T-helper 1 cell (primary cell): ENCODE measurements at places on chromosomes 7 and 10.
A peak's percentile ranks its signal among the peaks of the same experiment; 100 is the strongest.

- no peak for DNase-seq
Observed at GRCh38 chr7:135990258-135990657, 13.1 kb upstream of the MTPN start.

- DNase-seq, result no peak
Observed at GRCh38 chr10:34137955-34138354, 677.1 kb downstream of the PARD3 start.

- no peak for DNase-seq
Observed at GRCh38 chr10:77909749-77910375, 16.7 kb downstream of the DLG5 start.

DNA sequence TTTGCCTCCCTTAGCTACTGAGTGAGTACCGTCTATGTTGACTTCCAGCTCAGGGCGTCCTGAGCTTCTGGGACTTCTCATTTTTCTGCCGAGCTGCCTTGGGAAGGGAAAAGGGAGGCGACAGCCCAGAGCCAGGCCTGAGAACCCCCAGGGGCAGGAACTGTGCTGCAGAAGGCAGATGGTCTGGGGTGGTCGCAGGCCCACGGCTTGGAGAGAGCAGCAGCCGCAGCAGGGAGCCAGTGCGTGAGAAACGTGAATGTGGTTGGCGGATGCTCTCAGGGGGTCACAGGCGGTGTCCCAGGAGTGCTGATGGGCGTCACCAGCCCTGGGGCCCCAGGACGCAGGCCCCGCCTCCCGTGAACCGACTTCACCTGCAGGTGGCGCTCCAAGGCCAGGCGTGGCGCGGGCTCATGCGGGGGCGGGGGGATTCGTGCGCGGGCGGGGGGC, 9.2 kb upstream of the PWWP2B start:
- peak; percentile 50 for DNase-seq

DNA sequence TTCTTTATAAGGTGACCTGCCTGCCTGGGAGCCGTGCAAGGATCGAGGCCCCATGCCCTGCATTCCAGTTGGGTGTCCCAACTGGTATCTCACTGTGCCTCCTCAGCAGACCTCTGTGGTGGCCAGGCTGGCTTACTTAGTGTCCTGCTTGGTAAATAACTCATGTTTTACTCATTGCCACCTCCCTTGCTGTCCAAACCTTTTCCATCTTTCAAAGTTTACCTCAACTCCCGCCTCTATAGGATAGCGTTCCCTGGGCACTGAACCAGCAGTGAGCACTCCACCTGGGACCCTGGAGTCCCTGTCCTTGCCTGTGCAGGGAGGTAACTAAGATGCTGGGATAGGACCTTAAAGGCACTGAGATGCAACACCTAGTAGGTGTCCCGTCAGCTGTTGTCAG, 33.6 kb downstream of the SLC18A2 start:
- DNase-seq, result no peak

DNA sequence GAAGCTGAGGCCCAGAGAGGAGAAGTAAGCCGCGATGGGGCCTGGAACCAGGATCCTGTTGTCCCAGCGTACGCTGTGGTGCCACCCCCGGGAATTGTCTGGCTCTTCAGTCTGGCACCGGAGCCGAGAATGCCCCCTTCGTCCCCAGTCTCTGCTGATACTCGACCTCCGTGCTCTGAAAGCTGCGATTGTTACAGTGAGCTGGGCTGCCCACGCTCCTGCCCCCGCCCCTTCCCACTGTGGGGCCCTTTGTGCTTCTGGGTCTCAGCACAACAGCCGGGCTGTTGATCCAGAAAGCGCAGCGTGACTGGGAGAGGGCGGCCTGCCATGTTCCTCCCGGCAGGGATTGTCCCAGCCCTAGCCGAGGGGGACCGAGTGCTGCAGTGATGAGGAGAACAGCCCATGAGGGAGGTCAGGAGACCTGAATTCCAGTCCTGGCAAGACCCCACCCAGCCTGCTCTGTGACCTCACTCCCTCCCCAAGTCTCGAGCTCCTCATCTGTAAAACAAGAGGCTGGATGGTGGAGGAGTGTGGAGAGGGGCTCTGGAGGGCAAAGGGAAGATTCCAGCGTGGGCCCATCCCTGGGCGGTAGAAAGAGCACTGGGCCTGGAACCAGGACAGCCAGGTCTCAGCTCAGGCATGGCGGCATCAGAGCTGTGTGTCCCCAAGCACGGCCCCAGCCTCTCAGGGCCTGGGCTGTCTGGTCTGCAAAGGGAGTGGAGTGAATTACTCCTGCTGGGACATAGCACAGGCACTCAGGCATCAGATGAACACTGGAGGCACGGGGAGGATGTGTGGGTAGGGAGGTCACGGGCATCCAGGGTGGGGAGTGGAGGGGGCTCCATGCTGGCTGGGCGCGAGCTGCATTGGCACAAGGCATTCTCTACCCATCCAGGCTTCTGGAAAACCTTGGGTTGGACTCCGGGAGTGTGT, 43.6 kb downstream of the TSPAN15 start:
- DNase-seq, result no peak

GRCh38 chr10:119221666-119222065, 14.3 kb downstream of the GRK5 start:
- DNase-seq, result no peak

GRCh38 chr7:134703782-134704181, 57.1 kb downstream of the BPGM start:
- no peak for DNase-seq

DNA sequence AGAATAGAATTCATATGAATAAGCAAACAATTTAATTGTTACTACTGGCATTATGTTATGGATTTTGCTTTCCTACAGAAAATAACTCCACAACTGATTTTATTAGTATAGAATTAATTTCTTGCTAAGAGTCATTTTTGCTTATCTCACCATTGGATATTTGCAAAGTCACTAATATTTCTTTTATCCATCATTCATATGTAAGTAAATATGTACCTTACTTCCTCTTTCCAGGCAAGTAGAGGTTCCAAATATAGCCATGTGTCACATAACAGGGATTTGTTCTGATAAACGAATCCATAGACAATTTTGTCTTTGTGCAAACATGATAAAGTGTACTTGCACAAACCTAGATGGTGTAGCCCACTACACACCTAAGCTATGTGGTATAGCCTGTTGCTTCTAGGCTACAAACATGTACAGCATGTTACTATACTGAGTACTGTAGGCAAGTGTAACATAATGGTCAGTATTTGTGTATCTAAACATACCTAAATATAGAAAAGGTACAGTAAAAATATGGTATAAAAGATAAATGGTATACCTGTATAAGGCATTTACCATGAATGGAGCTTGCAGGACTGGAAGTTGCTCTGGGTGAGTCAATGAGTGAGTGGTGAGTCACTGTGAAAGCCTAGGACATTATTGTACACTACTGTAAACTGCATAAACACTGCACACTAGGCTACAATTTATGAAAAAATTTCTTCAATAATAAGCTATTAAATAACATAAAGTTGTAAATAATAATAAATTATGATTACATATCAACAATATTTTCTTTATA, 18.3 kb downstream of the KLLN start:
- DNase-seq, result no peak

DNA sequence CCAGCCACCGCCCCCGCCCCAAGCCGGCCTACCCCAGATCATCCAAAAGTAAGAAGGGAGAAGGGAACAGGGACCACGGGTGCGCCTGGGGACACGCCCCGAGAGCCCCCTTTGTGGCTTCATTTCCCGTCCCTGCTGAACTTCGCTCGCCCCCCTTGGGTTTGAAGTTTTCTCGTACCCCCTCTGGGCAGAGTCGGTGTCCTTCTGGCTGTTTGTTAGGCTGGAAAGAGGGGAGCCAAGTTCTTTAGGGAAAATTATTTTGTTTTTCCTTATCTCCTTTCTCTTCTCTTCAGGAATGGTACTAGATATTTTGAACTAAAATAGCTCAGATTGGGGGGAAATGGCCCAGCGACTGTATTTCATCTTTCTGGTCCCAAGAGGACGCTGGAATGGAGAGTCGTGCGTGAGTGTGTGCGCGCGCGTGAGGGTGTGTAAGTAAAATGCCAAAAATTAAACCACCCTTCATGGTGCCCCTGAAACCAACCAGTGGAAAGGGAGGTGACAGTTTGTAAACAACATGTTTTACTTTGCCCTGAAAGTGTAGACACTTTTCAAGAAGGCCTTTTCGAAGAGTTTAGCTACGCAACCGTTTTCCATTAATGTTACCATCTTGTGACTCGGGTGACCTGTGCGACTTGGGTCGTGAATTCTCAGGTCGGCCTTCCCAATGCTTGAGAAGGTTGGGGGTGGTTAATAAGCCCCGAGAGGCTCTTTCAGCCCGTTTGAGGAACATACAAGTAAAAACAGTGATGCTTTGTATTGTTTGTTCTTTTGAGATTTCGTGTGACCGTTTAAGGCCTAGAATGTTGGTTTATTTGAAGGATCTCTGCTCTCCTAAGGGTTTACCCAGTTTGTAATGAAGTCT, 694 bp downstream of the RBM20 start:
- DNase-seq, result no peak

GRCh38 chr10:111158595-111158994, 81.8 kb downstream of the ADRA2A start:
- no peak for DNase-seq

DNA sequence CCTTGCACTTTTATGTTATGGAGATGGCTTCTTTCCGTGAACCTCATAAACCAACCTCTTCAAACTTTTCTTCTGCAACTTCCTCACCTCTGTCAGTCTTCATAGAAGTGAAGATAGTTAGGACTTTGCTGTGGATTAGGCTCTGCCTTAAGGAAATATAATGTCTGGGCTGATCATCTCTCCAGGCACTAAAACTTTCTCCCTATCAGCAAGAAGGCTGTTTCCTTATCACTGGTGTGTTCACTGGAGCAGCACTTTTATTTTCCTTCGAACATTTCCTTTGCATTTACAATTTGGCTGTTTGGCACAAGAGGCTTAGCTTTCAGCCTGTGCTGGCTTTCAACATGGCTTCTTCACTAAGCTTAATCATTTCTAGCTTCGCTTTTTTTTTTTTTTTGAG, 52.8 kb downstream of the ESYT2 start:
- DNase-seq, result no peak

GRCh38 chr7:130387628-130388403, 7.5 kb downstream of the CPA1 start:
- DNase-seq, result no peak

DNA sequence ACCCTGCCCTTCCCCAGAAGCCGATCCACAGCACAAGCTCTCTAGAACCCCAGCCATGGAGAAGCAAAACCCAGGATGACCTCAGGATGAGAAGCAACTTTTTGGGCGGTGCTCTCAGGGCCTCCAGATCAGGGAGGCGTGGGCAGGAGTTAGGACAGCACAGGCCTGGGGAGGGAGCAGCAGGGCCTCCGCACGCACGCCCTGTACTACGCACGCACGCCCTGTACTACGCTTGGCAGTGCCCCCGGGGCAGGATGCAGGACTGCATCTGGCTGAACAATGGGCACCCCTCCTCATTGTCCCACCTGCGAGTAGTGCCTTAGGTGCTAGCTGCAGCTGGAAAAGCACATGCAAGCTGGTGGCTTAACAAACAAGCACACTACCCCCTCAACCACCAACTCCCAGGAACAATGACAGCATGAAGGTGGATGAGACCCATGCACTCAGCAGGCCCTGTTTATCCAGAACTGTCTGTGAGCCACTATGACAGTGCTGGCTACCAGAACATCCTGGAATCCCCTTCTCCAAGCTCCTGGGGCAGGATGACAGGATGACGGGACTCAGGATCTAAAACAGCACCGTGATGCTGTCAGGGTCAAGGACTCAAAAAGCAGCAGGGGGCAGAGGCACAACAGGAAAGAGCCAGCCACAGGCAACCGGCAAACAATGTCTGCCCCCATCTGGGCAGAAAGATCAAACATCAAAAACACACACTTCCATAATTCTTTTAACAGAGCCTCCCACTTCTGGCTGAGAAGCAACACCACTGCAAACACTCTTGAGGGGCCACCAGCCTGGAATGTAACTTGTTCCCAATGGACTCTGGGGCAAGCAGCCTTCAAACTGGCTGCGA, 11.8 kb downstream of the PODXL start:
- DNase-seq, result no peak

GRCh38 chr10:119113751-119114732, 10.1 kb downstream of the DENND10 start:
- DNase-seq, result no peak

DNA sequence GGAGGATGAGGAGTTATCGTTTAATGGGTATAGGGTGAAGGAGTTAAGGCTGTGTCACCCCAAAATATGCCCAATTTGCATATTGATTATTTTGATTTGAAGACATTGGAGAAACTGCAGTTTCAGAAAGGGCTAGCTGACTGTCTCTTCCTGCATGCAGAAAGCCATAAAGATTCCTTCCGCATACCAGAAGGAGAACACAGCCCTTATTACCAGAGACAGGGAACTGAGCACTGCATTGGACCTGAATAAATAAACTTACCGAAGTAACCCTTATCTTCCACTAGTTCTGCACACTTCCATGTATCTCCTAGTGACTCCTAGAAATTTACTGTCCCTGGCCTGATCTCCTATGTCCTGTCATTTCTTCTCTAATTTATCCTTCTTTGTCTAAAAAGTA, 821.9 kb upstream of the AUTS2 start:
- no peak for DNase-seq

GRCh38 chr10:130179640-130180039, 43.4 kb downstream of the GLRX3 start:
- DNase-seq, result no peak
